ENCODE measurements at places on chromosomes 6 and 20.

DNA sequence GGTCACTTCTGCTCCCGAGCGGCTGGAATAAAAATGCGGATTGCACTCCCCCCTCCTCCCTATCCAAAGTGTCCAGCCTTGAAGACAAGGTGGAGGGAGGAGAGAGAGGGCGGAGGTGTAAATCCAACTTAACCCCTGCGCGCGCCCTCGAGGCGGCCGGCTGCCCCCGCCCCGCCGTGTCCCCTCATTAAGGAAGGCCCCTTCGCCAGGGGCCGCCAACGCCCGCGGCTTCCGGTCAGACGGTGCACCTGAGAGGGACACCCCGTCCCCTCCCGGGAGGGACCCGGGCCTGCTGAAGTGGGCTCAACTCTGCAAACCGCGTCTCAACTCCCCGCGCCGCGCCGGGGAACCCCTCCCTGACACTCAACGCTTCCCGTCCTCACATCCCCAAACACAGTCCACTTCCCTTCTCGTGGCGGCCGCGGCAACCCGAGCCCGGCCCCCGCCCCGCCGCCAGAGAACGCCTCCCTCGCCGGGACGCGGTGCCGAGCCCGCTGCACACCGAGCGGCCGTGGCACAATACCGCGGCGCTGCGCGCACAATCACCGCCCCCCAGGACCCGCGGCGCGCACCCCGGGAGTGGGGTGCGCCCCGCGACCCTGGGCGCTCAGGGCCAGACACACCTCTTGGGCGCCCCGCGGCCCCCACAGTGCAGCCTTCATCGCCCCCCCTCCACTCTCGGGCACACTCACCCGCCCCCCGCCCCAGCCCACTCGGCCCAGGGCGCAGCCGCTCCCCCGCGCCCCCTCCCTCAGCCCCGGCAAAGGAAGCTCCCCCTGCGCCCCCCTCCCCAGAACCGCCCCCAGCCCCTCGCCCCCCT lies 102.5 kb downstream of the NOL4L start:
- DNase-seq: peak; percentile 75

GRCh38 chr20:25247956-25248785 lies at the start of gene PYGB:
TSS of gene PYGB (plus strand) at chr20:25248085. CDS start at chr20:25248179, 94 bp downstream.
- DNase-seq: peak; percentile 89

DNA sequence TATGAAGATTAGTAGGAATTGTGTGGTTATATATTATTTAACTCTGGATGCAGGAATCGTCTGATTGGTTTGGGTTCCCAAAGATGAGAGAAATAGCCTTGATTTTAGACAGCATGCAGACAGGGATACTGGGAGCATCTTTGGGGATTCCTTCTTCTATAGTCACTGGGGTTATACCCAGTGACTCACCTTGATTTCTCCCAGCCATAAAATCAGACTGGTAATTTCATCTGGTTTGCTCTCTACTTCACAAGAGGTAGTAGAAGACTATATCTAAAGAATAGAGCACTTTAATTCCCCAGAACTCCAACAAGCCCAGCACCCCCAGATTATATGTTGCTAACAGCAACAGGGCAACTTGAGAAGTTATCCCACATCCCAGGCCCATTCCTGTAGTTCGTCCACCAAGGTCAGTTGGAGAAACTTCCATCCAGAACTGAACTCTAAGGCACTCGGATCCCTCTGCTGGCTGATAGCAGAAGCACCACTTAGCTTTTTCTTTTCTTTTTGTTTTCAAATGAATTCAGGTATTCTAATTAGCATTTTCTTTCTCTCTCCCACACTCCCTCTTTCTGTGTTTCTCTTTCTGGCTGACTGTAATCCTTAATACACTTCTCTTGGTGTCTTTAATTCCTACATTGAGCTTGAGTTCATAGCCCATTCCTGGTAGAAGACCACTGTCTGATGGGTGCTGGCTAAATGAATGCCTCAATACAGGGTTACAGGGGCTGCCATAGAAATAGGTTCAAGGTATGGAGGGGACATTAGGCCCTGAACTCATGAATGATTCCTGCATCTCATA lies 20.4 kb upstream of the EFHC1 start:
- peak; percentile 58 for DNase-seq

- no peak for DNase-seq
Observed at GRCh38 chr20:51759769-51760510, 8.2 kb downstream of the ATP9A start.

DNA sequence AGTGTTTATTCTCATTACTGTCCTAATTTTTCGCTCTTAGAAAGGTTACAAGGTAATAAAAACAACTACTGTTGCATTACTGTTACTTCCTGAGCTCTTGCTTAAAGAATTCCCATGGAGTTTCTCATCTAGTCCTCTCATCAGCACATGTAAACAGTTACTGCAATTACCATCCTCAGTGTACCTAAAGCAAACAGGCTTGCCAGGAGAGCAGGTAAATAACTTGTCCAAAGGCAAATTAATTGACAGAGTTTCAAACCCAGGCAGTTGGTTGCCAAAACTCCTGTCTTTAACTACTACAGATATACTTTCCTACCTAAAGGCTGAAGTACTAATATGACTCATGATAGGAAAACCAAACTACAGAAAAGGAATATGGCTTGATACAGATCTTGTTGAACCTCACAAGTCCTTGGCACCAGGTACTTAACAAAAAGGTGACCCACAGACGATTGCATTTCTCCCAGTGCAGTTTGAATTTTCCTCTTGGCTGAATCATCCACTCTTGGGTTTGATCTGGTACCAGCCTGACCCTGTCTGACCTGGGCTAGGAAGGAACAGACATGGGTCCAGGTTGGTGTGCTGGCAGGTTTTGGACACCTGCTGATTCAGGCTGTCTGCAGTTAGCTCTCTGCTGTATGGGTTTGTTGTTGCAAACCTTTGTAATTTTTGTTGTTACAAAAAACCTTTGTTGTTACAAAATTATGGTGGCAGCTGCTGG lies 153.0 kb downstream of the CFAP61 start:
- DNase-seq: no peak

- DNase-seq: no peak
Observed at GRCh38 chr20:312866-313265, 12.5 kb upstream of the SOX12 start.

DNA sequence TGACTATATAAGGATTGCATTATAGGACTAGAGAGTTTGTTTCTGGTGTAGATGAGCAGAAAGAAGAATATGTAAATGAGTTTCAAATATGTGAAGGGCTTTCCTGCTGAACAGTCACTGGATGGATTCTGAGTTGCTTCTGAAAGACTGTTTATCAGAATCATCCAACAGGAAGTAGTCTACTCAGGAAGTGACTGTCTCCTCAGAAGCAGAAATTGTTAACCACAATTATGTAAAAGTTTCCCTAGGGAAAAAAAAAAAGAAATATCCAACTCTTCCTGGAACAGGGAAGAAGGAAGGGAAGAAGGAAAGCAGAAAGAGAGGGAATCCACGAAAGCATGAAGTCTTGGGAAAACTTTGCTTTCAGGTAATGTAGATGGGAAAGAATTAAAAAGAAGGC lies 138.9 kb downstream of the TENT5A start:
- peak; percentile 6 for DNase-seq

GRCh38 chr6:41439524-41440418 lies 104.4 kb downstream of the NCR2 start:
- peak; percentile 60 for DNase-seq

GRCh38 chr6:159720708-159721107 lies 6.6 kb upstream of the WTAP start:
- no peak for DNase-seq

GRCh38 chr6:130681028-130681427 lies 146.2 kb upstream of the SMLR1 start:
- DNase-seq: no peak

DNA sequence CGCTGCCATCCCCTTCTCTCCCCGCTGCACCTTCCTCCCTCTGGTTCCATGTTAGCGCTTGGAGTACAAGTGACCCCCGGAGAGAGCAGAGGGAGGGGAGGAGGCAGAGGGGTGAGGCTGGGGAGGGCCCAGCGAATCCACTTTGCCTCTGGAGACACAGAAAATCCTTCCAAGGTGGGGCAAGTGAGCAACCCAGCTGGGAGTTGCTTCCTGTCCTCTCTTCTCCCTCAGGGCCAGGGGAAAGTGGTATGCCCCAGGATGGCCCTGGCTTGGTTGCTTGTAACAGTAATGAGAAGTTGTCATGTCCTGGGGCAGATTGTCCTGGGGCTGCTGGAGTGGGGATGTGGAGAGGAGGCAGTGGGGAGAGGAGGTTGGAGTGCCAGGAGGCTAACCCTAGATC lies 691 bp upstream of the ANGPT4 start:
- no peak for DNase-seq

GRCh38 chr6:169940481-169941271 lies 189.3 kb downstream of the ERMARD start:
- DNase-seq: no peak

DNA sequence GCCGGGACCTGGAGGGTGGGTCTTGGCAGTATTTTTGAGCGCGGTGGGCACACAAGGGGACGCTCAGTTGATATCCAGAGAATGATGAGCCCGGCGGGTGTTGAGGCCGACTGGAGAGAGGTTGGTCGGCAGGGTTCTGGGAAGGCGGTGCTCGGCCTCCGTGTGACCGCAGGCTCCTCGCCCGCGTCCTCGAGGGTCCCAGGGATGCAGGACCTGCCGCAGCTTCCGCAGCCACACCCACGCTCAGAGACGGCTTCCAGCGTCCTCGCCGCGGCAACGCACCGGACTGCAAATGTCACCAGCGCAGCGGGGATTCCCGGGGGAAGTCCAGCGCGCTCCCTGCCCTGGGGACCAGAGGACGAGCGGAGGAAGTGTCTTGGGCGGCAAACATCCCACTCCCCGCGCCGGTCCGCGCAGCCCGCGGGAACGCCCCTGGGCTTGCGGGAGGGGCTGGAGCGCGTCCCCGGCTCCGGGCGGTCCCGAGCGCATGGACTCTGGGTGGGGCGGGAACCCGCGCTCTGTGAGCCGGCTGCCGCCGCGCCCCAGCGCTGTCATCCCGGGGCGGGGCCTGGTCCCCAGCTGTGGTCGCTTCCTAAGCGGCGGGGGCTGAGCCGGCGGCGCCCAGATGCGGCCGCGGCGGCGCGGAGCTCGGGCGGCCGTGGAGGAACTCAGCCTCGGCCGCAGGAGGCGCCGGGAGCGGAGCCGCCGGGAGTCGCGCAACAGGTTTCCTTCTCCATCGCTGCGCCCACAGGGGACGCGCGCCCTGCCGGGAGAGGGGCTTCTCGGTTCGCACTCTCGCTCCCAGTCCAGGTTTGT lies at the start of gene STX11:
TSS of gene STX11 (plus strand) at position 624 of the 816 bp plus-strand sequence. CDS start 36,111 bp downstream, outside the sequence.
- DNase-seq: peak; percentile 99

- DNase-seq: no peak
Observed at GRCh38 chr20:575230-575629, 31.6 kb upstream of the CSNK2A1 start.

GRCh38 chr6:25685251-25685650 lies 33.2 kb downstream of the SCGN start:
- DNase-seq: no peak

DNA sequence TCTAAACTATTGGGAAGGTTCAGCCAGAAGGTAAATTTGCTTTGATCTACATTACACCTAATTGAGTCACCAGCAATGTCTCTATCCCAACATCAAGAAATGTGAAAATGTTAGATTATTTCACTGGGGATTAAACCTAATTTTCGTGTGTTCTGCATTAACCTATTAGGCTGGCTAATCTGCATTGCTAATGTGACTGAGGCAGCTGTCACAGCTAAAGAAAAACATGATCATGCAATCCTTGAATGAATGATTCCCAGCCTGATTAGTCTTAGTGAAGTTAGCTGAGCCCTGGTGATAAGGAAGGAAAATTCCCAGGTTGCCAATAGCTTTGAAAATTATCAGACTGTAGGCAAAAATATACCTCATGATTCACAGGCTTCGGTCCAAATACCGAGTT lies 135.3 kb downstream of the LINC00237 start:
- no peak for DNase-seq

- DNase-seq: no peak
Observed at GRCh38 chr20:41428285-41428684, 61.7 kb upstream of the EMILIN3 start.

- DNase-seq: no peak
Observed at GRCh38 chr6:74115674-74116073, 419.7 kb downstream of the CD109 start.

DNA sequence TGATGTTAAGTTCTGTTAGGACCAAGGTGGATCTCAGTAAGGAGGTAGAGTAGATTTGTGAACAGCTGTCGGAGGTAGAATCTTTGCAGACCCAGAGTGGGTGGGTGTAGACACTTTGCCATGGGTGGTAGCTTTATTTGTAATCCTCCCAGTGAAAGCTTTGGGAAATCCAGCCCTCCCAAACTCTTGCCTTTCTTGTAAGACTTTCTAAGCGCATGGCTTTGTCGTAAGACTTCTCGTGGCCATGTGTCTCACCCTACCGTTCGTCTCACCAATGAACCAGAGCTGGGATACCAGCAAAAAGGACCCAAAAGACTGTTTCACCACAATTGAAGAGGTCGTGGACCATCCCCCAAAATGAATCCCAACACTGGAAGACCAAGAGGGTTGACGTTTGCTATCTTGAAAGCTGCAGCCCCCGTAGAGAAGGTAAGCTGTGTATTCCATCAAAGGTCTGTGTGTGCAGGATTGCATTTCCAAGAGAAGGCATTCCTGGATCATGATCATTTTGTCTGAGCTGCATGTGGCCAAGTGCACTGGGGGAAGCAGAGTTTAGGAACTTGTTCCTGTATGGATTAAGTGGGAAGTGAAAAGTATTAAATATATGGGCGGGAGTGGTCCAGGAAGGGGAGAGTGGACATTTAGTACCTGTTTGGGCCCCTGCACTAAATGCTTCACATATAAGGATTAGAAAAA lies 5.8 kb upstream of the TMEM14A start:
- no peak for DNase-seq

- DNase-seq: peak; percentile 82
Observed at GRCh38 chr20:53642196-53643030, 48.8 kb upstream of the ZNF217 start.

DNA sequence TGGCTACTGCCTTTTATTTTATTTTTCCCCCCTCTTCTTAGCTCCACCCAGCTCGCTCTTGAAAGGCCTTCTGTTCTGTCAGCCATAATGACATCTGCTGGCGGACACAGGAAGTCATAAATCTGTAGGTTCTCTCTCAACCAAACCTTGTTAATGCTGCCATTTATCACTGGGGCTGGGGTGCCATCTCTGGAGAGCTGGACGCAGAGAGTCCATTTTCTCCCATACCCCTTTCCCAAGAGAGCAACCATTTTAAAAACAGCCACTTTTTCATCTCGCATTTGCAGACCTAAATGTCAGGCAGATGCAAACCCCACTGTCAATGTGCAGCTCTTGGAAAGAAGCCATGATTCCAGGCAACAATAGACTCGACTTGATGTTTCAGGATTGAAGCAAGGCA lies 13.0 kb upstream of the TSHZ2 start:
- no peak for DNase-seq

- DNase-seq: no peak
Observed at GRCh38 chr6:136031982-136032381, 180.5 kb downstream of the PDE7B start.

Measured in inflammatory macrophage treated with lipopolysaccharide for 4 hours (primary cell).